ENCODE measurements at places on chromosomes 1 and 21.

GRCh38 chr1:74673351-74674111 is at the start of gene ERICH3:
TSS of gene ERICH3 (minus strand) at chr1:74673792. CDS start at chr1:74673519, 273 bp downstream.
- DNase-seq: peak; percentile 39

- no peak for DNase-seq
These were observed 43.6 kb downstream of the ZBTB8OS start for GRCh38 chr1:32606565-32607371.

- no peak for DNase-seq
These were observed 25.5 kb upstream of the CSF3R start for GRCh38 chr1:36508257-36508656.

GRCh38 chr1:228348708-228349467 is 57.7 kb downstream of the TRIM11 start:
- DNase-seq: no peak

DNA sequence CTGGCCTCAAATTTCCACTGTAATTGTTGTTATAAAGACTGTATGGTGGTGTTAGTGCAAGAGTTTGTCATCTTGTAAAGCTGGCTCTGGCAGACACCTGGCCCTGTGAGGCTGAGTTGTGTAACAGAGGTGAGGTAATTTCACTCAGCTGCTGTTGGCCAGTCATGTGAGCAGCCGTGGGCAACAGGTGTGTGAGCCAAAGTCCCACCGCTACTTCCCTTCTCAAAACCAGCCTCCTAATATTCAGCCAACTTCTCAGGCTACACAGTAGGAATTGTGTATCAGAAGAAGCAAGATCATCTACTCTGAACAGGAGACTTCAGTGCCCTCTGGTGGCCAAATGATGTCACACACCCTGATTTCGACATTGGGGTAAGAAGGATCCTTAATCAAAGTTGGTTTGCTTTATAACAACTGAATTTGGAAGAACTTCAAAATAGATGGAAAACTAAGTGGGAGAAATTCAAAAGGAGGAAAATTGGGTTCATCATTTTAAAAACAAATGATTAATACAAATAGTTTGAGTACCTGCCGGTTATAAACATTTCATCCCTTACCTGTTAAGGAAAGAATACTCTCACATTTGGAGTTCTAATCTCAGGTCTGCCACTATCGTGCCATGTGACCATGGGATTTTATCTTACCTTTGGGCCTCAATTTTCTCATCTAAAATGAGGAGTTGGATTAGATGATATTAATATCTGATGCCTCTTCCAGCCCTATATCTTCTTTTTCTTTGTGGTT is 2.6 kb upstream of the CREG1 start:
- DNase-seq: peak; percentile 78

- no peak for DNase-seq
These were observed 389.3 kb downstream of the ST6GALNAC3 start for GRCh38 chr1:76463849-76464248.

GRCh38 chr1:156420205-156421061 is 51.4 kb downstream of the RHBG start:
- DNase-seq: peak; percentile 80

- DNase-seq: no peak
These were observed 122.1 kb downstream of the TRABD2B start for GRCh38 chr1:47875036-47875435.

- no peak for DNase-seq
These were observed 36.2 kb downstream of the ZSWIM5 start for GRCh38 chr1:45170151-45170742.

DNA sequence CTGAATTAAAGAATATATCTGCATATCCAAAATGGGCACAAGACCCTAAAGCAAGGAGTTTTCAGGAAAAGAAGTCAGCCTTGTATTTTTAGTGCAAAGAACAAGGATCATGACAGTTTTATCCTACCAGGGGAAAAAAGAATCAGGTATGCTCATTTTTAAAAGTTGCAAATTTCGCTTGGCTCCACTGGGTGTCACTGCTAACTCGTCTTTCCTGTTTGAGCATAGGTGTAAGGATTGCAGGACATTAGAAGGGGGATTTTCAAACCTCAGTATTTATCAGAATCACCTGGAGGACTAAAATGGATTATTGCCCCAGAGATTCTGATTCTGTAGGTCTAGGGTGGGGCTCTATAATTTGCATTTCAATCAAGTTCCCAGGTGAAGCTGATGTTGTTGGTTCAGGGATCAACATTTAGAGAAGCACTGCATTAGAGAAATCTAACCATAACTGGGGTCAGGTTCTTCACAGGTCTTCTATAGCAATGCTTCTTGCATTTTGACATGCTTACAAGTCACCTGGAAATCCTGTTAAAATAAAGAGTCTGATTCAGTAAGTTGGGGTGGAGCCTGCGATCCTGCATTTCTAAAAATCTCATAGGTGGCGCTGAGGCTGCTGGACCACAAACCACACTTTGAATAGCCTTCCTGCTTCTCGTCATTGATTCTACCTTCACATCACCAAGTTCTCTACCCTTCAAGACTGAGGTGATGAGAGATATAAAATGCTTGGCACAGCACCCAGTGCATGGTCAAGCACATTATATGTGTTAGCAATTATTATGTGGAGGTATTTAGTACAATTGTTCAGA is 39.6 kb downstream of the NUF2 start:
- peak; percentile 4 for DNase-seq

DNA sequence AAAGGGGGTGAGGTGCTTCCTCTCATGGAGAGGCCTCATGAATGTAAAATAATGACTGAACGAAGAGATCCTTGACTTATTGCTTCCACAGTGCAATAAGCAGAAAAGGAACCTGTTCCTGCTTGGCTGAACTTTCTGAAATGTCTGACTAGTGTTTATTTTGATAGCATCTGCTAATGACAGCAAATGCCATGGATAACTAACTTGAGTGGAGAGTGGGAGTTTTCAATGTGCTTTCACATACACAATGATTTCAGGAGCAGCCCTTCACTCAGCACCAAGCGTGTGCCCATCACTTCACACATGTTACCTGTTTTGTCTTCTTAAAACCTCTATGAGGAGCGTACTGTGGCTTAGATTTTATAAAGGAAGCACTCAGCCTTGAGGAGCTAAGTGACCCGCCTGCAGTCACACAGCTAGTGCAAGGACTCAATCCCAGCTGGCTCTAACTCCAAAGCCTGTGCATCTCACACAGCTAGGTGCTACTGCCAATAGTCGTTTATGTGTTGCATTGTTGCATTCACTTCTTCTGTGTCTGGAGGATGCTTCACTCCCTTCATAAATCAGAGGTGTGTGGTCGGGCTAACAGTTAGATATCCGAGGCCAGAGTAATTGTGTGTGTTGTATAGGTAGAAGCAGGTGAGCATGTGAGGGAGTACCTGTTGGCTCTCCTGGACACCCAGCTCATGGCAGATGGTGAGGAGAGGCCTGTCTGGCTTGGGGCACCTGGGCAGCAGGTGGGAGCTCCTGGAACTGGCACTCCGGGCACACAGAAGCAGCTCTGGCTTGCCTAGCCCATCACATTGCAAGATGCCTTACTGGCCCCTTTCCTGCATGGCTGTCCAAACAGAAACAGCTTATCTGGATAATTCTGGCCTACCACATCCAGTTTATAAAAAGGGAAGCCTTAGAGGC is 12.8 kb downstream of the CASQ2 start:
- DNase-seq: no peak

DNA sequence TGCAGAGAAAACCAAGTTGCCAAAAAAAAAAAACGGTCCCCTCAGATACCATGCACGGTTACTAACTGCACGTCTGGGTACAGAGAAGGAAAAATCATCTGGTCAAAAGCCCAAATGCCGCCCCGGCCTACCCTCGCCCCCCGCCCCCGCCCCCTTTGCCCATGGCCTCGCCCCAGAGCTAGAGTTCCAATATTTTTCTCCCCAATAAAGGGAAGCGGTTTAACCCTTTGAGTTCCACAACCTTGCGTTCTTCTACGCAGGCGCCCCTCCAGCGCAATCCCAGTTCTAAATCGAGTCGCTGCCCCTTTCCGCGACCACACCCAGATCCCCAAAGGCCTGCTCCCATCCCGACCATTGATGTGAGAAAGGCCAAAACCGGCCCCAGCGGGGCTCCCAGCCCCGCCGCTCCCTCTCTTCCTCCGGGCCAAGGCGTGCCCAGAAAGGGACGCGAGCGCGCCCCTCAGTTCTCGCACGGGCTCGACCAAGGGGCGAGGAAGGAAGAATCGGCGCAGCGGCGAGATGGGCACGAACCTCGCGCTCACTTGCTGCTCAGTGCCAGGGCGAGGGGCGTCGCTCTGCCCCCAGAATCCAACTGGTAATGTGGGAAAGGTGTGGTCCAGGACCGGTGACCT is 797 bp downstream of the WDR47 start:
- DNase-seq: peak; percentile 54

- DNase-seq: no peak
These were observed 150.3 kb downstream of the DHRS3 start for GRCh38 chr1:12467570-12468286.

- peak; percentile 47 for DNase-seq
These were observed 18.5 kb downstream of the SERTAD4 start for GRCh38 chr1:210250998-210251679.

GRCh38 chr1:173445656-173446055 is 31.5 kb upstream of the PRDX6 start:
- DNase-seq: no peak
